Nasal cavity respiratory epithelium epithelial cell of viscerocranial mucosa (primary cell): ENCODE measurements at places on chromosomes 1 and 21. TPM values are rescaled to one million over a fixed set of nuclear protein-coding genes. Genes with fewer than 3 reads are reported as not detected.

The KRTAP13-4 gene
- total RNA-seq, result not detected in 2 replicates

The MPL gene
- not detected in 2 replicates for total RNA-seq

The PADI2 gene
- 0.14 and 1.0 TPM in 2 replicates for total RNA-seq

The FBXO44 gene
- total RNA-seq, result 7.5 and 17.2 TPM in 2 replicates

The MRPS15 gene
- total RNA-seq, result 73.7 and 96.7 TPM in 2 replicates

The NTMT2 gene
- not detected in 2 replicates for total RNA-seq

The RGS8 gene
- total RNA-seq, result not detected in 2 replicates
